Suppressor macrophage treated with lipopolysaccharide for 4 hours (primary cell): ENCODE measurements at places on chromosomes 12 and 14.

DNA sequence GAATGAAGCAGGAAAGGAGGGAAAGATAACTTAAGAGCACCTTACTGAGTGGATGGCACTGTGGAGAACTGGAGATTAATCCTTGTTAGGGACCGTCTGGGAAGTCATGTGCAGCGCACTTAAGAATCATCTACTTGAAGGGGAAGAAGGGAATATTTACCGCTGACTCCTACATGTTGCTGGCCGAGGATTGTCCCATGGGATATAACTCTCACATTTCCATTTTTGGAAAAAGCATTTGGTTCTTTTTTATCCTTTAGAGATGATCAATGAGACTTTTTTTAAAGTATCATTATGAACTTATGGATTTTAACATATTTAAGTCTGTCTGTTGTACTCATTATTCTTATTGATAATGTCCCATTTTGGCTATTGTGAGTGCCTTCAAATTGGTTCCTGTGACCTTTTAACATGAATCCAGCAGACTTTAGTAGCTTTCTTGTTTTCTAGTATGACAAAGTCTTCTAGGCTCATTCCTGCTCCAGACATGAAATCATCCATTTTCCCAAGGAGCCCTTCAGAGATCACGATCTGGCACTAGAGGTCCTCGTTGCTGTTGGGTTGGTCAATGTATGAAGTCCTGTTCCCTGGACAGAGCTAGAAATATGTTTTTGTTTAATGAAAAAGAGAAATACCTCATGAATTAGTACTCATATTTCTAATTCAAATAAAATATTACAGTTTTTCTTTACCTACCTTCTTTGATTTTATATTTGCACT lies 20.2 kb upstream of the FAM234B start:
- DNase-seq = peak; percentile 65

- no peak for DNase-seq
These were observed 341.0 kb downstream of the ZFP36L1 start for GRCh38 chr14:68451696-68452373.

- DNase-seq = no peak
These were observed 176.1 kb upstream of the SLC38A2 start for GRCh38 chr12:46548605-46549071.

DNA sequence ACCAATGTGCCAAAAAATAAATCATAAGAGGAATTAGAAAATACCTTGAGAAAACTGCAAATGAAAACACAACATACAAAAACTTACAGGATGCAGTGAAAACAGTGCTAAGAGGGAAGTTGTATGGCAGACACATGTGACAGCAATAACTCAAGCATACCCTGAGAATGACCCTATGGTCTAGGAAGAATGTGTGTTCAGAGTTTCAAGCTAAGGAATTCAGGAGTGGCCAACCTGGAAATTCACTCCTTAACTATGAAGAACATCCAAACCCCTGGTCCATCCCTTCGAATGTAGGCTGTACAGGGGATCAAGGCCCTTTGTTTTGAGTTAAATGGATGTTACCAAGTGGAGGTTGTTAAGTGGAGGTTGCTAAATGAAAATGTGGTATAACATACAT lies 16.7 kb upstream of the TTC9 start:
- DNase-seq = no peak

DNA sequence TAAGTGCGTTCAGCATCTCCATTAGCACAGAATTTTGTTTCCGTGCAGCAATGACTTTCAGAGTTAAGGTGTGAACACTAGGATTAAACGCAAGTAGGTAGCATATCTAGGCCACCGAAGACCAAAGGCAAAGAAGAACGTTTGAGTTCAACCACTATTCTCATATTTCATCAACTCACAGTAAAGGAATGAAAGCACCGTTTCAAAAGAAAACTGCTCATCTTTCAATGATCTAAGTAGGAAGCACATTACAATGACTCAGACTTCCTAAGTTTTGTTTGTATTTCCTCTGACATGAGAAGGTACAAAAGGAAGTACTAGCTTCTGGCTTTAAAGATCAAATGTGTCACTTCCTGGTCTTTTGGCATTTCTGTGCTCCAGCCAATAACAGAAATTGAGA lies 57.6 kb downstream of the ACADS start:
- DNase-seq = peak; percentile 54

GRCh38 chr14:36021030-36021422 lies 155.5 kb downstream of the PTCSC3 start:
- DNase-seq = no peak

DNA sequence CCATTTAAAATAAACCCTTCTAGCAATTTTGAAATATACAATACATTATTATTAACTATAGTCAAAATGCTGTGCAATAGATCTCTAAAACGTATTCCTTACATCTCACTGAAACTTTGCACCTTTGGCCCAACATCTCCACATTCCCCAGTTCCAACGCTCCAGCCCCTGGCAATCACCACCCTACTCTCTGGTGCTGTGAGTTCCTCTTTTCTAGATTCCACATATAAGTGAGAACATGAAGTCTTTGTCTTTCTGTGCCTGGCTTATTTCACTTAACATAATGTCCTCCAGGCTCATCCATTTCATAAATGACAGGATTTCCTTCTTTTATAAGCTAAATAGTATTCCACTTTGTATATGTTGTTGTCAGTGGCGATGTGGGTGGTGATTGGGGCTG lies 194.7 kb upstream of the RTL1 start:
- no peak for DNase-seq

DNA sequence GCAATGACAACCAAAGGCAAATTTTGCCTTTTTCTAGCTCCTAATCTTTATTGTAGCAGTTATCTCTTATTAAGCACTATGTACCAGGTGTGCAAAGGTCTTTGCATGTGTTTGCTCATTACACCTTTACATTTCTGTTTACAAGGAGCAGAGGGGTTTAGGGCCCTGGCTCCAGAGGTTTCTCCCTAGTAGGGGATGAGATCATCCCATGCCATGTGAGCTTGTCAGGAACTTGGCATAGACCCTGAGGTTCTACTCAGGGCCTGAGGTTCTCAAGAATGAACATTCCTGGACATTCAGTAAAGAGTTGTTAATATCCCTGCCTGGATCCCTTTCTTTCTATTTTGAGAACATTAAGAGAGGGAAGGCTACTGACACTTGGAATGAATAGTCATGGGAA lies 292.0 kb downstream of the RPAP3 start:
- no peak for DNase-seq

DNA sequence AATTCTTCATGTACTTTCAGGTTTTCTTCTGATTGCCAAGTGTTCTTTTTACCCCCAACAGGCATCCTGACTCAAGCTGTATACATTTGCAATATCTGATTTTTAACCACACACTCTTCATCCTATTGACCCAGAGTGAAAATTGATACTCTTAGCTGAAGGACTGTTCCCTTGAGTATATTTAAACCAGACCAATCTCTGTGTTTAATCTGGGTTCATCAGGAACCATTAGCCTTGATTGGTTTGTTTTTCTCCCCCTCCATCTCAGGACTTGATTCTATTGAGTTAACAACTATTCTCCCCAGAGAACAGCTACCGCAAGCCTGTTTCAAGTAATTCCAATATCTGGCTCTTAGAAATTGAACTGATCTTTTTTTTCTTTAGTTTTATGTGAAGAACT lies 222.3 kb upstream of the NOVA1 start:
- no peak for DNase-seq

- no peak for DNase-seq
These were observed 976 bp downstream of the PEX5 start for GRCh38 chr12:7190268-7191055.

GRCh38 chr12:110575326-110575725 lies 7.8 kb downstream of the PPTC7 start:
- peak; percentile 26 for DNase-seq

GRCh38 chr12:91732086-91732485 lies 413.6 kb downstream of the BTG1 start:
- no peak for DNase-seq

DNA sequence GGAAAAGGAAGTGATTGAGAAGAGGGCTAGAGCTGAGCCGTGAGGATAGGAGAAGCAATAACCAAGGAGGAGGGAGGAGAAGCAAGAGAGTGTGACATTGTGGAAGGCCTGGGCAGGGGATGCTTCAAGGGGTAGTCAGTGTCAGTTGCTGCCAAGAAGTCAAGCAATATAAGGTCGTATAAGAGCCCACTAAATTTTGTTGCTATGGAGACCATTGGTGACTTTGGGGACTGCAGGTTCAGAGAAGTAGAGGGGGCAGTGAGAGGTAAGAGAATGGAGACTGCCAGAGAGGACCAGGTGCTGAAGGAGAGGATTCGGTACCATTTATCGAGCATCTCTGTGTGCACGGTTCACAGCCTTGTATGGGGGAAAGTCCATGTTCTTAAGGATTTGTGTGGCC lies 3.1 kb upstream of the ATXN3 start:
- no peak for DNase-seq

DNA sequence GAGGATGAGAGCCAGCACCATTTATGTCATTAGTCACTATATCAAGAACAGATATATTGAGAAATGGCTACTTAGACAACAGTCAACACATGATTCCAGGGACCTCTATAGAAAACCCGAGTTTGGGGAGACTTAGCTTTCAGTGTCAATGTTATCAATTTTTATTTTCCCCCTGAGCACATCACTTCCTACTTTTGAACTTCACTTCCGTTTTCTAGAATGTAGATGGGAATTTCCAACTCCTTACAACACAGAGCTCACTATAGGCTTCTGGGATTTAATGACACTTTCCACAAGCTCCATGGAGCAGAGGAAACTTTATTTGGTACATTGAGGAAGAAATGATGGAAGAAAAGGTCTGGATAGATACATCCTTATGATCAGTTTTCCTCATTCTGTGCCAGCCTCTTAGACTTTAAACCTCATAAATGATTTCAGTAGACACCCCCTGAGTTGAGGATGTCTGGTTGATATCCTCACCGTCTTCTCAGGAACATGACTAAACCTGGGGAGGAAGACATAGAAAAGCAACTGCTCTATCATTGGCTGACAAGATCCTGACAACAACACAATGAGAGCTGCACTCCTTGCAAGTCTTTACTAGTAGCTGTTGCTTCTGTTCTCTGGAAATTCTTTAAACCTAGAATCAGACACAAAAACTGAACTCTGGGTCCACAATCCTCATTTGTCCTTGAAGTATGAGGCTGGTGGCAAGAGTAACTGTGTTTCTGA lies 449.4 kb upstream of the OR4E1 start:
- DNase-seq = peak; percentile 46

GRCh38 chr14:55731881-55732498 lies 152.0 kb downstream of the KTN1 start:
- DNase-seq = peak; percentile 58

- DNase-seq = no peak
These were observed 156.0 kb upstream of the DIO3 start for GRCh38 chr14:101405171-101405883.

DNA sequence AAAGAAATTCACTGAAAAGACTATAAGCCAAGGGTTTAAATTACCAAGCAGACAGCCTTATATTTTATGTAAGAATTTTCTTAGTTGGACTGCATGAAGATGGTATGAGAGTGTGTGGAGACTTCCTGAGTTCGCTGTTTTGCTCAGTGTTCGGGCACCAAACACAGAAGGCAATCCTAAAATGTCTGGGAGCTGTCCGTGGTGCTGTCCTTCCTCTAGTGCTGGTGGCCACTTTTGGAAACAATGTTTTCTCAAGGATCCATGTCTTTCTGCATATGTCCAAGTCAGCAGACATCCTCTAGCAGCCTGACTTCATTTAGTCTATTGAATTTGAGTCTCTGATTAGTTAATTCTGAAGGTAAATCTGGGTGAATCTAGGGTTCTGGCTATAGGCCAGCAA lies 135.8 kb downstream of the SLC8A3 start:
- DNase-seq = peak; percentile 15

- DNase-seq = no peak
These were observed 273.7 kb downstream of the SLC6A15 start for GRCh38 chr12:84638811-84639368.

GRCh38 chr14:68939893-68940613 lies 39.0 kb downstream of the ACTN1 start:
- no peak for DNase-seq
